Stimulated activated CD8-positive, alpha-beta memory T cell treated with anti-CD3 and anti-CD28 coated beads, Interleukin-7, amount 100 ng/mL, for 1 hour (primary cell): ENCODE measurements at places on chromosomes 3 and 15.

DNA sequence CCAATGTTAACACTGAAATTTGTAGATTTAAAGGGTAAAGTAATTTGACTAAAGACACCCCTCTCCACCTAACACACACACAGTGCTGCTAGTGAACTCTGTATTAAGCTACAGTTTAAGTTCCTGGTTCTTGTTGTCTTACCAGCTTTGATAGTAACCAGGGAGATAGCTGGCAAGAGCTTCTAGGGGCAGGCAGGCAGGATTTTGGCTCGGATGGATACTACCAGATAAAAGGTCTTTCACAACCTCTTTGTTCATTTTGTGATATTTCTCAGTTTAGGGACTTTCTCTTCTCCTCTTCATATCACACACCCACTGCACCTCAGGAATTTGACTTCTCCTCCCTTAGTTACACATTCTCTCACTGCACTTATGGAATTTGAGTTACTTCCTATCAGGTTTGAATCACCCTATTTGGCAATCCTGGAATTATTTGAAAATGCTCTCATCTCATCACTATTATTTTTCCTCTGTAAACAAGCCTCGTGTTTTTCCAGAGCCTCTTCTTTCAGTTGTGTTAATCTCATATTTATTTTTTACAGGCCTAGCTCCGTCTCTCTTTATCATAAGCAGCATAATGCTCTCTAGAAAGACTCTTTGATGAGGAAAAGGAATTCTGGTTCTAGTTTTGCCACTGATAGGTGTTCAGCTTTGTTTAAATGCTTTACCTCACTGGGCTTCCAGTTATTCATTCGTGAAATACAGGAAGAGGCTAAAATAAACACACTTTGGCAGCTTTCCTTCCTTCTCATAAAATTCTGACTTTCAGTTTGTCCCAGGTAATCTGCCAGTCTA lies 23.0 kb upstream of the CLDN1 start:
- DNase-seq: no peak

GRCh38 chr15:68447209-68447608 lies 15.2 kb upstream of the ITGA11 start:
- no peak for DNase-seq

DNA sequence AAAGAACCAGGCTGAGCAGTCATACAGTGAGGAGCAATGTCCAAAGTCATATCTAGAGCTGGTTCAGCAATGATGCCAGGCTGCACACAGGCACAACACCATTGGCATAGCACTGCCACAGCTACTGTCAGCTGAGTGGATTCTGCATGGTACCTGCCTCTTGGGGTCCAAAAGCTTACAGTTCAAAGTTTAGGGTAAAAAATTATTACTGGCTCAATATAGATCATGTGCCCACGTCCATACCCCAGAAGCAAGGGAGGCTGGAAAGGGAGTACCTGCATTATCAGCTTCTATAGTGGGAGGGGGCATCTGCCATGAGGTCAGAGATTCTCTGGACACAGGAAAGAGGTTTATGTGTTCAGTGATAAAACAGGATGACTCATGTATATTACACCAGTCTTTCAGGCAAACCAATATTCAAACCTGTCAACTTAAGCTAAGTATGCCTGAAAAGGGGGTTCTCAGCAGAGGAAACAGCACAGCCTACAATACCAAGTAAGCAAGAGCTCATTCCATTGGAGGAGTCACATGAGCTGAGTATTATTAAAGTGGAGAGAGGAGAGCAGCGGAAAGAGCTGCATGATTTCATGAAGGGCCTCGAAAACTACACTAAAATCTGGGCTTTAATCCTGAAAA lies 99.0 kb downstream of the ANO10 start:
- DNase-seq: no peak

DNA sequence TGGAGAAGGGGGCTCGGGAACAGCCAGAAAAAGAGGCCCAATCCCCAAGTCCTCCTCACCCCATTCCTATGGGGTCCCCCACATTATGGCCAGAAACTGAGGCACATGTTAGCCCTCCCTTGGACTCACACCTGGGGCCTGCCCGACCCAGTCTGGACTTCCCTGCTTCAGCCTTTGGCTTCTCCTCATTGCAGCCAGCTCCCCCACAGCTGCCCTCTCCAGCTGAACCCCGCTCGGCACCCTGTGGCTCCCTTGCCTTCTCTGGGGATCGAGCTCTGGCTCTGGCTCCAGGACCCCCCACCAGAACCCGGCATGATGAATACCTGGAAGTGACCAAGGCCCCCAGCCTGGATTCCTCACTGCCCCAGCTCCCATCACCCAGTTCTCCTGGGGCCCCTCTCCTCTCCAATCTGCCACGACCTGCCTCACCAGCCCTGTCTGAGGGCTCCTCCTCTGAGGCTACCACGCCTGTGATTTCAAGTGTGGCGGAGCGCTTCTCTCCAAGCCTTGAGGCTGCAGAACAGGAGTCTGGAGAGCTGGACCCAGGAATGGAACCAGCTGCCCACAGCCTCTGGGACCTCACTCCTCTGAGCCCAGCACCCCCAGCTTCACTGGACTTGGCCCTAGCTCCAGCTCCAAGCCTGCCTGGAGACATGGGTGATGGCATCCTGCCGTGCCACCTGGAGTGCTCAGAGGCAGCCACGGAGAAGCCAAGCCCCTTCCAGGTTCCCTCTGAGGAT lies 10.6 kb downstream of the MAP1A start:
- no peak for DNase-seq

DNA sequence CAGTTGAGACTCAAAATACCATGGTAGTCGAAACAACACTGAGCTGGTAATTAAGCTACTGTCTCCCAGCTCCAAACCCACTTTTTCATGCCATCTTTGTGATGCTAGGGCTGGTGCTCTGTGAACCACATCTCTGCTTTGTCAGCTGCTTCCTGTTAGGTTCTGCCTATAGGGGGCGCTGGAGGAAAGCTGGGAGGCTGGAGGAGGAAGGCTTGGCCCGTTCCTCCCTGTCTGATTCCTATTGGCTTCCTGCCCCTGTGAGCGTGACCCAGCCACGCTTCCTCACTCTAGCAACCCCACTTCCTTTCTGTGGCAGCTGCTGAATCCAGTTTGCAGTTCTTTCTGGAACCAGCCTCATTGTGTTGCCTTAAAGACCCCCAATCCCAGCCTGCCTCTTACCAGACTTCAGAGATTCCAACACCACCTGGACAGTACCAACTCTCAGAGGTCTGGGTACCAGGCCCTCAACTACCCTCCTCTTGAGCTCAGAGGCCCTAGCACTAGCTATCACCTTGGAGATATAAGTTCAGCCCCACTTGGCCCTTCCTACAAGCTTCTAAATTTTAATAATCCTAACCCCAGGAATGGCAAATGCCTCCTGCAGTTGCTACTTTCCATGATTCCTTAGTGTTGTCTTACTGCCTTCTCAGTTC lies 120.9 kb downstream of the ERC2 start:
- no peak for DNase-seq

DNA sequence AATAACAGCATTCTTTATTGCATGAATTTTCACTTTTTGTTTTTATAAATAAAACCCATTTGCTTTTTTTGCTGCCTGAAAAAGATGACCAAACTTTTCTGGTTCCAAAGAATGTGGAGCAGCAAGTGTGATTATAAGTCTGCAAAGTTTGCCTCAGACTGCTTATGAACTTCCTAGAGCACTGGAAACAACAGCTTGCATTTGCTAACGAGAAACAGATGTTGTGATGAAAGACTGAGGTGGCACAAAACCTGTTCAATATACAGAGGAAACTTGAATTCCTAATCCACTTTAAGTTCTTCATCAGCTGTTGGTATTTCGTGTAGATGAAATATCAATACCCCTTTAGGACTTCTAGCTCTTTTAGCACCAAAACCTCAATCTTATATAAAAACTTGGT lies 9.3 kb downstream of the ZPLD1 start:
- no peak for DNase-seq

- DNase-seq: no peak
Measured at GRCh38 chr3:14242490-14243311, 64.1 kb downstream of the LSM3 start.

DNA sequence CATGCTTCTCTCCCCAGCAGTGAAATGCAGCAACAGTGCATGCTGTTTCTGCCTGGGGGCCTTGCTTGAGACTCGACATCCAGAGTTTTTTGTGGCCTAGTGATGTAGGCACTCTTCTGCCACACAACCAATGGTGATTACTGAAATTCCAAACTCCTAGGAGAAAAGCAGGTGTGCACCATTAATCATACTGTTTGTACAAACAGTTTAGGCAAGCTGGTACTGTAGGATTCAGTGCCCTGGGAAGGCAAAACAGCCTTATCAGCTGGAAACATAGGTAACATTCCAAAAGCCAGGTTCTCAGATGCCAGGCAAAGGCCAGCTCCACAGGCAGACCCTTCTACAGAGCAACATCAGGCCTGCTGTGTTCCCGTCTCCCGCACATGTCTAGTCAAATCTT lies 17.5 kb upstream of the RBP1 start:
- no peak for DNase-seq

DNA sequence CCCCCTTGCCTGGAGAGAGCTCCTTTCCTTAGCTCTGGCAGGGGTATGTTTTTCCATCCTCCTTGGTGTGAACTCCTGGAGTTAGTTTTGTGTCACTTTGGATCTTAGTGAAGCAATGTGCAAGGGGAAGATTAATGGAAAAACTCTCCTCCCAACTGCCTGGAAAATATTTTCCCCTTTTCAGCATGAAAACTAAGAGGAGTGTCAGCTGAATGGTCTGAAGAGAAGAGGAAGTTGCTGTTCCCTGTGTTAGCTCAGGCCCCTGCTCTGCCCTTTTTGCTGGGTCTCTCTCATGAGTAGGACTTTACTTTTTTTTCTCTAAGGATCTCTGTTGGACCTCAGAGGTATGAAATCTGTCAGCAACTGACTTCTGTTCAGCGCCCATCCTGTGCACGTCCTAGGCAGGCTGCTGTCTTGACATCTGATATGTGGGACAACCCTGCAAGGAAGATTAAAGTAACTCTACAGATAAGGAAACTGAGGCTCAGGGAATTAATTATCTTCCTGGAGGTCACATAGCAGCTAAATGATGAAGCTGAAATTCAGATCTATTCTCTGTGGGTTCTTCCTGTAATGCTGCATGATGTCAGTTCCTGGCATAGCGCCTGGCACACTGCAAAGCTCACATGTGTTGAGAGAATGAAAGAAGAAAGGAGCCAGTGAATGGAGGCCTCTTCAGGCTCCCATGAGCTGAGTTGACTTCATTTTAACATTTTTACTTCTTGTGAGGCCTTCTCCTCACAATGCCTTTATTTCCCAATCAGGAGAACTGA lies 109.7 kb upstream of the GALNT15 start:
- DNase-seq: no peak

GRCh38 chr15:90814191-90814821 lies 54.1 kb upstream of the FURIN start:
- DNase-seq: no peak

GRCh38 chr3:100144255-100144866 lies 30.1 kb upstream of the FILIP1L start:
- no peak for DNase-seq

DNA sequence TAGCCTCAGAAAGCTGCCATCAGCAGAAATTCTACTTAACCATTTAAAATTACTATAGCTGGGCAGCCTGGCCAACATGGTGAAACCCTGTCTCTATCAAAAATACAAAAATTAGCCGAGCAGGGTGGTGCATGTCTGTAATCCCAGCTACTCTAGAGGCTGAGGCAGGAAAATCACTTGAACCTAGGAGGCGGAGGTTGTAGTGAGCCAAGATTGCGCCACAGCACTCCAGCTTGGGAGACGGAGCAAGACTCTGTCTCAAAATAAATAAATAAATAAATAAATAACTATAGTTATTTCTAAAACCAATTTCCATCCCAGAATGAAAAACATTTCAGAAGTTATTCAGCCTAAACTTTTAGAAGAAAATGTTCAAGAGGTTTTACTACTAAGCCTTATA lies 25.1 kb downstream of the LRRFIP2 start:
- no peak for DNase-seq

DNA sequence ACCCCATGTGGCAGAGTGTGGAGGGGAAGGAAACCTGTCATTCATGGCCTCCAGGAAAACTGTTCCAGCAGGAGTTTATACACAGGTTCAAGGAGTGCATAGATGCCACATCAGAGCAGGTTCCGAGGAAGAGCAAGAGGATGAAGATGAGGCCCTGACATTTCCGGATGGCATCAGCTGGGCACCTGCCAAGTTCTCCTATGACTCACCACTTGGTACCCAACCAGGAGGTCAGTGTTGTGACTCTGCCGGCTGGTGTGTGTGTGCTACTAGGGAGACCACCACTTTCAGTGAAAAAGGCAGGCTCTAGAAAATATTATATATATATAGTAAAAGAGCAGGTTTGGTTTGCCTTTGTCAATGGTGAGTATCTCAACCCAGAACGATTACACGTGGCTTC lies 69.3 kb downstream of the NTRK3 start:
- no peak for DNase-seq

- no peak for DNase-seq
Measured at GRCh38 chr3:40582401-40583027, 57.8 kb downstream of the ZNF621 start.

- no peak for DNase-seq
Measured at GRCh38 chr3:94114666-94115065, 51.8 kb downstream of the NSUN3 start.

DNA sequence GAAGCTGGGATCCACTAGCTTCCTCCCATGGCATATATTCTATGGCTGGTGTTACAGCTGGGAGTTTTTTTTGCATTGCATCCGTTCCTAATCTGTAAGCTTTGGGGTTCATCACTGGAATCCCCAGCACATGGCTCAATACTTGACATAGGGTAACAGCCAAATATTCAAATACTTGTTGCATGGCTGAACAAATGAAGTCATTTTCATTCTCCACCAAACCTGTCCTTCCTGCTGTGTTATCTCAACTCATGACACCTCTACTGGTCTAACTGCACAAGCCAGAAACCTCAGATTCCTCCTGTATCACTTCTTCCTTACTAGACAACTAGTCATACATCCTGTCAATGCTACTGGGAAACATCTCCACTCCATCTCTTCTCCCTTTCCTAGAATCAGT lies 43.4 kb downstream of the ST3GAL6 start:
- no peak for DNase-seq

GRCh38 chr3:27095553-27096222 lies 273.5 kb downstream of the NEK10 start:
- no peak for DNase-seq

DNA sequence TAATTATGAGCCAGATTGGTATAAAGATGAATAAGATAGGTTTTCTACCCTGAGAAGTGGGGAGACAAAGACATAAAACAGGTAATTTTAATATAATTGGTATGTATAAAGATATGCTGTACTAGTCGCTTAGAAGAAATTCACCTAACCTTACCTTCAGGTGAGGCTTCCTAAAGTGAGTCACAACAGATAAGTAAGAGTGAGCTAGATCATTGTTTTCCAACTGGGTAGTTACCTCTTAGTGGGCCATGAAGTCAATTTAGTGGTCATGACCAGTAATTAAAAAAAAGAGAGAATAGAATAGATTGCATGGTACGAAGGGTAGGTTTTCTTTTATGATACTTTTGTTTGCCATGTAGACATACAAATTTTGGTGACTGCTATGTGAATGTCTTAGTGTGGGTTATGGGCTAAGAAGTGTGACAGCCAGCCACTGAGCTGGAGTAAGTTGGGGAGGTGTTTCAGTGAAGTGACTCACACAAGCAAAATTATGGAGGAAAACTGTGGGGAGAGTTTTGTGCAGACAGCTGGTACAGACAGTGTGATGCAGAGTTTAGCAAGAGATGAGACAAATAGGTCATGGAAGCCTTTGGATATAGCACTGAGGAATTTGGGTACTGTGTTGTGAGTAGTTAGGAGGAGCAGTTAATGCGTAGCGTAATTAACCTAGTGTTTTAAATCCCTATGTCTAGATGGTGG lies 8.2 kb downstream of the TRNT1 start:
- DNase-seq: no peak

GRCh38 chr3:49411535-49411967 lies 225 bp downstream of the RHOA start:
- peak; percentile 22 for DNase-seq
